Stimulated activated CD4-positive, alpha-beta T cell treated with anti-CD3 and anti-CD28 coated beads, TNF-alpha, amount 100 ng/mL, for 4 hours (primary cell): ENCODE measurements at places on chromosomes 5 and 9.

DNA sequence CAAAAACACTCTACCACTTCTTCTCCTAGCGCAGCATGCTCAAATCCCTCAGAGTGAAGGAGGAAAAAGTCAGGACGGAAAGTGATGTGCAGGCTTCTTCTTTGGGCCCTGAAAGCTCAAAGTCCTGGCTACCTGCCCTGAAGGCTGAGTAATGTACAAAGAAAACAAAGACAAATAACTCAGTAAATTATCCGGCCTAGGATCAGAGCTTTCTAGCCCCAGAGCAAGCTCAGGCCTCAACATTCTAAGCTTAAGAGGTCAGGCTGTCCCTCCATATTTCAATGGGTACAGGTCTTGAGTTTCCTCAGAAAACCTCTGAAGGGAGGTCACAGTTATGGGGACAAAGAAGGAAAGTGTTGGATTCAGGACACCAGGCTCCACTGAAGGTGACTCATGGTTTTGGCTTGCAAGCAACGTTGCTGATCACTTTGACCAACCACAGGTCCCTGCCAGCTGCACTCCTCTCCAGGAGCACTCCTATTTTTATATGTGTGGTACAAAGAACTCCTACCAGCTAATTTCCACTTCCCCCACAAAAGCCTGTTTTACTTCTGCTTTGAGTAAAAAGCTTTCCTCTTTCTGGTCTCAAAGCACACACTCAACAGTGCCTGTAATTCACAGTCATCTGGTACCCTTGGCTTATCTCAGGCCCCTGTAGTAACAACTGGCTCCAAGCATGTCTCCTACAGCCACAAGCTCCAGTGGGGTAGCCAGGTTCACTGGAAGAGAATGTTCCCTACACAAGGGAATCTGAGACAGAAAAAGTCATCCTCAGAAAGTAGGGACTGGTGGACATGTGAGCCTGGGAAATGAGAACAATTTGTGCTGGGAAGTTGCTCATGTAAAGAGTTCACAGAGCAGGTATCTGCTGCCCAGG, 115.7 kb downstream of the UGCG start:
- no peak for DNase-seq

DNA sequence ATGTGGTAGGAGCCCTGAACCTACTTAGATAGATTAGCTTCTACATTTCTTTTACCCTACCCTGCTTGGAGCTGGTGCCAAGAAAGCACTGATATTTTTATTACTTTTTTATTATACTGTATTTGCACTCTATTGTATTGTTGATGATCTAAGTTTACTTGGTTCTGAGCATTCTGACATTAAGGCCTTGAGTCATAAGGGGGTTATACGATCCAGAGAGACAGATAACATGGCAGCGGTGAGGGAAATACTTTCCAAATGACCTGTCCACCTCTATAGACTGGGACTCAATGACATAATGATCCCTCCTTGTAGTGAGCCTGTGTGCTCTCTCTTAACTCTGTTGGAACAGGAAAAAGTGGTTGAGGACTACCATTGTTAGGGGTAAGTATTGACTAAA, 176.3 kb downstream of the MAN2A1 start:
- no peak for DNase-seq

DNA sequence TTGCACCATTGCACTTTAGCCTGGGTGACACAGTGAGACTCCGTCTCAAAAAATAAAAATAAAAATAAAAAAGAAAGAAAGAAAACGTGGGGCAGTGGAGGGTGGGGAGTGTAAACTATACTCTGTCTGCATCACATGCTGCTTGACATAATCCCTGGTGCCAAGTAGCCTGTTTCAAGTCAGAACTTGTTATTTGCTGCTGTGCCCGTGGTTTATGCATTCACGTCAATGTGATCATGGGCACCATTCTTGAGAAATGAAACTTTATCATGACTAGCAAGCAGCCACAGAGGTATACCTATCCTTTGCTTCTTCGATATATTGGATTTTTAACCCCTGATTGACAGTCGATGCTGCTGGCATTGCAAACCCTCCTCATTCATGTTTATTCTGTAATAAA, 4.1 kb upstream of the SMU1 start:
- DNase-seq: no peak

- no peak for DNase-seq
These were observed 614 bp upstream of the CPLANE1 start for GRCh38 chr5:37249815-37250164.

DNA sequence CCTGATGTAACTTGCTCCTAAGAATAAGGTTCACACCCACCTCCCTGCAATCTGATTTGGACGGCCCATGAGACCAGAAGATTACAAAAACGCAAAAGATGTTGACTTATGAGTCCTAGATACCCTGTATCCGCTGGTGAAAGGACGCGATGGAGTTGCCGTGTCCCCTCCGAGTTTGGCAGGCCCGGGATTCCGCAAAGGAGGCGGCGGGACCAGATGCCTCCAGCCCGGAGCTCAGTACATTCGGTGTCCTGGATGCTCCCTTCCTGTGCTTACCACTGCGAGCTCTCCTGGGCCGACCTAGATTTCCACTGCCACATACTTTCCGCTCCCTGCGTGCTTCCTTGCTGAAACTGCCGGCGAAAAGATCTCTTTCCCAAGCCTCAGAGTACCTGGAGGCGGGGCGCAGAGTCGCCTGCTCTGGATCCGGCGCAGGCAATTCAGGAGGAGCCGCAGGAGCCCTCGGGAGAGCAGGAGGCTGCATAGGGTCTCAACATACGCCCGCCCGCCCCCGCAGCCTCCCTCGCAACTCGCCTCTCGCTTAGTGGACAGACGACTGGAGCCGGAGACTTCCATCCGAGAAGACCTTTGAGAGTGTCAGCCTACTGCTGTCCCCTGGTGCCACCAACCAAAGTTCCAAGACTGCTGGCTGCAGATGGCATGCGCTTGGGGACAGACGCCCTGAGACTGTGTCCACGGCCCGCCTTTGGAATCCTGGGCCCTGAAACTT, 39.8 kb downstream of the ANXA2R start:
- DNase-seq: no peak

GRCh38 chr9:109013679-109014607, 644 bp upstream of the CTNNAL1 start:
- DNase-seq: no peak

GRCh38 chr5:73542020-73542419, 23.4 kb downstream of the ANKRA2 start:
- no peak for DNase-seq

DNA sequence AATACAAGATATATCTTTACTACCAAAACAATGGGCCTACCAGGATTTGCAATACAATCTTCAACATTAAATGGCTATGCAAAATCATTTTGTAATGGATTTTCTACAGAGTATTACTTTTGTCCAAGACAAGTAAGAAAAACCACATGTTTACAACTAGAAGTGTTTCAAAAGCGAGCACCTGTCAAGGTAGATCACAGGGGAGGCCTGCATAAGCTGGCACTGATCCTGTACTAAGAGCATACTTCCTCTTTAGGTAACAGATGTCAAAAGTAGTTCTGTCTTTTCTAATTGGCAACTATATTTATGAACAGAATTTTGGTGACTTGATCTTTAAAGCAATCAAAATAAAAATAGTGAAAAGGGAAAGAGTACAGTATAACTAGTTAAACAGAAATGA, 249.0 kb downstream of the MLLT3 start:
- DNase-seq: no peak

DNA sequence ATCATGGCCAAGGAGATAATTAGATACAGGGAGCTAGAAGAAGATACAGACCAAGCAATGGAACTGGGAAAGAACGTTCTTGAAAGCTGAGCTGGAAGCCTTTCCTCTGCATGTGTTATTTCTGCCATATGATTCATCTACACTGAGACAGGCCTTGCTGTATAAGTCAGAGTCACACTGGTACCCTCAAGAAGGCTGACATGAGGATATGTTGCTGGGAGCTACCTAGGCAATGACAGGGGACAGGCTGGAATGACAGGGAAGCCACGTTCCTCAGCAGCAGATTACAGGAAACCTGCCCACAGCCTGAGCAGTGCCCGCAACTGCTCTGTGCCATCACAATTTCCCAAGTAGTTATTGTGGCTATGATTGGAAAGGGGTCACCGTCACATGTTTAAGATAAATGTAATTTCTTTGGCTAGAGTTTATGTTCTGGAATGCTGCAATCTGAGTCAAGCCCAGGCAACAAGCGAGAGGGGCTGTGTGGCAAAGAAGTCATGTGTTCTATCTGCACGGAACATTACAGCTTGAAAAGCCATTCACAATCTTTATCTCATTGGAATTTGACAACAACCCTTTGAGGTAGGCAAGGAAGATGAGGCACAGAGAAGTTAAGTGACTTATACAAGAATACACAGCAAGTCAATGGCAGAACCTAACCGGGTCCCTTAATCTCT, 108.2 kb downstream of the TTLL11 start:
- no peak for DNase-seq

GRCh38 chr9:123354806-123355508, 1.0 kb upstream of the CRB2 start:
- no peak for DNase-seq

DNA sequence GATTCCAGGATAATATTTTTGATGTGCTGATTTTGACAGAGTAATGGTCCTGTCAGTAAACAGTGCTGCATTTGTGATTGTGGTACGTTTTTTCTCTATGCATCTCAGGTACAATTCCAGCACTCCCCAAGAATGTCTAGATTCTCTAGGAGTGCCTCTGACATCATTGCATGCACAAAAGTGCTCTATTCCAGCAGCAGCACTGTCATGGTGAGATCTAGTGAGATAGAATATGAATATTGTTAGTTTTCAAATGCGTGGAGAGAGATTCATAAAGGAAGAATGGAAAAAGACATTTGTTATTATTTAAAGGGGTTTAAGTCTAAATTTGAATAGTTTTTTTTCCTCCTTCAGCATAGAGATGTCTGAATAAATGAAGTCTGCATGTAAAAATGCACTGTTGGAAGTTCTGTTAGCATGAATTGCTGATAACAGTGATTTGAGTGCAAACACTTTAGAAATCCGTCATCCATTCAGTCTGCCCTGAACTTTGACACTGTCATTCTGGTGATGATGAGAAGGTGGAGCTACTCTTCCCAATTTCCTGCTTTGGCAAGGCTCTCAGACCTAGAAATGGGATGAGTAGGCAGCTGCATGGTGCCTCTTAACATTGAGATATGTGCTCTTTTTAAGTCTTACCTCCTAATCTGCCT, 84.6 kb downstream of the GAPVD1 start:
- DNase-seq: no peak

GRCh38 chr9:135147474-135147805, 60.0 kb downstream of the OLFM1 start:
- no peak for DNase-seq

- no peak for DNase-seq
These were observed 179.8 kb upstream of the PPP1R26 start for GRCh38 chr9:135299651-135300345.

DNA sequence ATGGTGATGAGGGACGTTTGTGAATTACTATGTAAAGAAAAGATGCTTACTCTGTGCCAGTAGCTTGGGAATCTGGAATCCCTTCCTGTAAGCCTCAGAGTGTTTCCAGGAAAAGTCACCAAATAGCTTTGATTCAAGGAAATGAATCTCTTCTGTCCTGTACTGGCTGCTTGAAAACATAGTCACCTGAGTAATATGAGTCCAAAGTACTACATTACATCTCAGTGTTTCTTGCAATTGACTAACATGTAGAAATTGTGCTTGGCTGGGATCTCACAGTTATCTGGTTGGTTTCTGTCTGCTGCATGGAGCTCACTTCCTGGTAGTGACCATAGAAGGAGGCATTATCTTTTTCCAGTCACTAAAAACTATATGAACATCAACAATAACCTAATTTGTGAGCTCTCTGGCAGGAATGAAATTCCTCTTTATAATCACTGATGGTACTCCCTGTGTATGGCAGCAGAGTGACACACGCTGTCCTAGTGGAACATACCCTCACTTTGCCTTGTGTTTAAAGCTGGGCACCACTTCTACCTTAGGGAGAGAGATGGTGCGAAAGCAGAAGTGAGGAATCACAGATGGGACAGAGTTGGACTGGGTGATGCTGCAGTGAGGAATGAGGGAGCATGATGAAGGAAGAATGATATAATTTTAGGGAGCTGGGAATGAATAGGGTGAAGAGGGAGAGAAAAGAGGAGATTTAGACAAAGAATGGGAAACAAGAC, 568.5 kb downstream of the RAB3C start:
- DNase-seq: no peak

DNA sequence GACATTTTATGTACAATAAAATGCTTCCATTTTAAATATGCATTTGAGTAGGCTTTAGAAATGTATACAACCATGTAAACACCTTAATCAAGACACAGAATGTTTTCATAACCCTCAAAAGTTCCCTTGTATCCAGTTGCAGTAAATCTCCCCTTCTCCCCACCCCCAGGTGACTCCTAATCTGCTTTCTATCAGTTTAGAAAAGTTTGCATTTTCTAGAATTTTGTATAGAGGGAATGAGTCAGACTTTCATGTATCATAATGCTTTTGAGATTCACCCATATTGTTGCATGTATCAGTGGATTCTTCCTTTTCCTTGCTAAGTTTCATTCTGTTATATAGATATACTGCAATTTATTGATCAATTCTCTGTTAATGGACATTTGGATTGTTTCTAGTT, 17.7 kb upstream of the ZBED3 start:
- DNase-seq: no peak

GRCh38 chr5:157689942-157690689, 18.8 kb downstream of the C5orf52 start:
- DNase-seq: no peak
